ENCODE measurements at places on chromosomes 4 and X. TPM values are rescaled to one million over a fixed set of nuclear protein-coding genes. Genes with fewer than 3 reads are reported as not detected.

- peak; percentile 29 for DNase-seq
Observed at GRCh38 chr4:7043284-7044136, at the start of gene TADA2B. TSS of gene TADA2B (plus strand) at chr4:7043372. CDS start at chr4:7043580, 208 bp downstream.

DNA sequence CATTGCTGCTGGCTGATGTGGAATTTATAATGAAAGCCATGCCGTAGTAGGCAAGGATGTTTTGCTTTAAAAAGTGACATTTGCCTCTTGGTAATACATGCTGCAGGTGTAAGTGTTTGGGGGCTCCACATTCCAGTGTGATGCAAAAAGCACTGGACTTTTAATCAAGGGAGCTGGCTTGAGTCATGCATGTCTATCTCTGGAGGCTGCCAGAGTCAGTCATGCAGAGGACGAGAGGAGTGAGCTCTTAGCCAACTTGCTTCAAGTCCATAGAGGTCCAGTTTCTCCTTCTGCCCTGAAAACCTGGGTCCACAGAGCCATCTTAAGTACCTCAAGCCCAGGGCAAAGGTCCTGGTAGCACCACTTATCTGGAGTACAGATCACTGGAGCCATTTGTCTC lies 11.6 kb upstream of the CXCL13 start:
- DNase-seq, result no peak

- no peak for DNase-seq
Observed at GRCh38 chr4:158621729-158622128, 50.0 kb downstream of the C4orf46 start.

DNA sequence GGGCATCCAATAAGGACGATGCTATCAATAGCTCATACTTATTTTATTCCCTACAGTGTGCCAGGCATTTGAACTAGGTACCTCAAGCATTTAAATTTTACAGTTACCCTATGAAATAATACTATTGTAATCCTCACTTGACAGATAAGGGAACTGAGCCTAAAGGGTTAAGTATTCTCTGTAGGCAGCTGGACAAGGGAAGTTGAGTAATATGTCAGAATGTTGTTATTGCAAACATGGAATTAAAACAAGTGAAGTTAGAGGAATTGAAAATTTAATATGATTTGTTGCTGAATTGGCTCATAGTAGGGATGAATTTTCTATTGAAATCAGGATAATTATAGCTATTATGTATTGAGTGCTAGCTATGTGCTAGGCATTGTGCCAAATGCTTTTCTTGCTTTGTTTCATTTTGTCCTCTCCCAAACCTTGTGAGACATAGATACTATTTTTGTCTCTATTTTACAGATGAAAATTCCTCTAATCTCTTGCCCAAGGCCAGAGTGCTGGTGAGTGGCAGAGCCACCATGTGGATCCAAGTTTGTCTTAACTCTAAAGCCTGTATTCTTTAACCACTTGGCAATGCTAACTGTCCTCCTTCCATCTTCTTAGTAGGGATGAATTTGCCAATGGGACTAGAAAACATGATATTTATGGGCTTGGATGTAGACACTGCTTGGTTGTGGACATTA lies 58.1 kb downstream of the TMEM164 start:
- no peak for DNase-seq

- DNase-seq, result no peak
Observed at GRCh38 chr4:119016636-119017035, 119.0 kb upstream of the MYOZ2 start.

GRCh38 chrX:33831211-33831610 lies 300.9 kb downstream of the FAM47A start:
- no peak for DNase-seq

- no peak for DNase-seq
Observed at GRCh38 chr4:52957220-52957686, 95.1 kb downstream of the RASL11B start.

GRCh38 chr4:108204518-108204917 lies 35.8 kb upstream of the LEF1 start:
- DNase-seq, result no peak

DNA sequence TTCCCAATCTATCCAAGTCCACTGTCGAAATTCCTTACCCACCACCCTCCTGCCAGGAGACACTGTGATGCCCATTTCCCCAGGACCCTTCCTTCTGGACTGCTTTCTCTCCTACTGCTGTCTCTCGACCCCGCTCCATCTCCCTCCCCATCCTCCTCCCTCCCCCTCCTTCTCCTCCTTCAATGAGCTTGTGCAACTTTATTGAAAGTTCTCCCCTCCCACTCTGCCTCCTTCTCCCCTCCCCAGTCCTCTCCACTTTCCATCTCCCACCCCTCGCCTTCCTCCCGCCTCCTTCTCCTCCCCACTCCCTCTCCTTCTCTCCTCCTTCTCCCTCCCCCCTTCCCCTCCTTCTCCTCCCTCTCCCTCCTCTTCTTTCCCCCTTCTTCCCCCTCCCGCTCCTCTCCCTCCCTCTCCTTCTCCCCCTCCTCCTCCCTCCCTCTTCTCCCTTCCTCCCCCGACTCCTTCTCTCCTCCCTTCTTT lies 116.6 kb upstream of the FAT1 start:
- DNase-seq, result no peak

DNA sequence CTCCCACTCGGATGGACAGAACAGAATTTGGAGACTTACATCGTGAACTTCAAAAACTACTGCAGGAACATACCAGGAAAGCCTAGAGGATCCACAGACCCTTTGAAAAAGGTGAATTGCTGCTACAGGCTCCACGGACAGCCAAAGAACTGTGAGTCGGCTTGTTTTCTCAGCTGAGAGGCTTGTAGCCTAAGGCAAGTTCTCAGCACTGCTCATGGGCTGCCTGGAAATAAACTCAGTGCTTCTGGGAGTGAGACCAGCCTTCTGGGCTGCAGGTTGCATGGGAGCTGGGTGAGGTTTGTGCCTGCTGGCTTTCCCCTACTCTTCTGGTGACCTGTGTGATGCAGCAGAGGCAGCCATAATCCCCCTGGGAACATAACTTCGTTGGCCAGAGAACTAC lies 1397.6 kb downstream of the FAM133A start:
- DNase-seq, result no peak

DNA sequence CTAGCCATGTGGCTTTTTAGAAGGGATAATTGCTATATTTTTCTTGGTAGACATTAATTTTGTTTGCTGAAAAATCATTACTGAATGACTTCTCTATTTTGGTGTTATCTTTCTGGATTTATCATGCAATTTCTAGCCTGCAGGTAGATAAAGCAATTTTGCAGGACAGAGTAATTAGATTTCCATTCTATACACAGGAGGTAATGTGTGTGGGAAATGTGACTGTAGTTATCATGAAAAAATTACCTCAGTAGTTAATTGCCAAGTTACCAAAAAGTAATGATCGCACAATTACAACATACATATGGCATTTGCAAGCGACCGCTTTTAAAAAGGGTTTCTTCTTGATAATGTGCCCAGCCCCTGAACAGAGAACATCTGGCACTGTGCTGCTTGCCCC lies 66.1 kb downstream of the KIT start:
- no peak for DNase-seq

GRCh38 chr4:127486248-127486647 lies 146.5 kb upstream of the INTU start:
- no peak for DNase-seq

- no peak for DNase-seq
Observed at GRCh38 chr4:141599853-141600252, 36.5 kb upstream of the IL15 start.

The MCF2 gene
- total RNA-seq, result 3.3 TPM

The RAI2 gene
- total RNA-seq, result 45.7 TPM

The BTK gene
- 8.2 TPM for total RNA-seq

The USP26 gene
- total RNA-seq, result not detected

The ZBED1 gene
- 80.2 TPM for total RNA-seq

The GALNT7 gene
- total RNA-seq, result 45.3 TPM

The VCX3B gene
- not detected for total RNA-seq

Data from mucosa of gallbladder (tissue), 1 donor.